Amniotic stem cell (primary cell): ENCODE measurements at places on chromosomes 16 and 17.
A peak's percentile ranks its signal among the peaks of the same experiment; 100 is the strongest.

GRCh38 chr16:253833-254232 lies 19.2 kb downstream of the FAM234A start:
- no peak for DNase-seq

- DNase-seq = no peak
Observed at GRCh38 chr17:1766382-1767135, 4.7 kb downstream of the SERPINF1 start.

- no peak for DNase-seq
Observed at GRCh38 chr17:58969612-58970011, 137.1 kb downstream of the TRIM37 start.

DNA sequence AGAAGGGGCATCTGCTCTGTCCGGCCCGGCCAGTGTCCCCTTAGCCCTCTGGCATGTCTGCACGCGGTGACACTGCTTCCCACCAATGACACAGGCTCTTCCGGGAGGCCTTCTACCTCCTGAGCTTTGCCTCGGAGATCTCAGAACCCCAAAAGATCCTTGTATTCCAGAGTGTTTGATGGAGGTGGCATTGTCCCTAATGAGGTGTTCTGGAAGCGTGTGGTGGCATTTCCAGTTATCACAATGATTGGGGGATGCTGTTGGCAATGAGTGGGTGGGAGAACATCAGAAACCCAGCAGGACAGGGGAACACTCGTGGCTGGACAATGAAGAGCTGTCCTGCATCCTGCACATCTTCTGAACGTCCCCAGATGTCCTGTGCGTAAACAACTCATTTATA lies 198.0 kb downstream of the XYLT1 start:
- DNase-seq = no peak

- peak; percentile 33 for DNase-seq
Observed at GRCh38 chr16:85028685-85029407, 1.3 kb downstream of the KIAA0513 start.

DNA sequence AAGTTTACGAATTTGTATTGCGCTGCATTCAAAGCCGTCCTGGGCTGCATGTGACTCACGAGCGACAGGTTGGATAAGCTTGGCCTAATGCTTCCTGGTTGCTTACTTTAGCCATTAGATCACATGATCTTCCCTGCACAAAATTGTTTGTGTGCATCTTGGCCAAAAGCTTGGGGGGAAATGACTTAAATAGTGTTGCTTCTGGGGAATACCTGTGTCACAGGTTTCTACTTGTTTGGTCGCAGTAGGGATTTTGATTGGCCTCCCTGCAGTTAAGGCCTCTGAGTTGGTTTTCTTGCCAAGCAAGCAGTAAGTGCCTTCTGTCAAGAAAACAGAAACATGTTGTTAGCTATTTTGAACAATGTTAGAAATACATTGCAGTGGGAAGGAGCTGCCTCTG lies 39.6 kb upstream of the DUSP14 start:
- DNase-seq = no peak

GRCh38 chr17:74951680-74952421 lies 16.2 kb downstream of the OTOP3 start:
- no peak for DNase-seq

DNA sequence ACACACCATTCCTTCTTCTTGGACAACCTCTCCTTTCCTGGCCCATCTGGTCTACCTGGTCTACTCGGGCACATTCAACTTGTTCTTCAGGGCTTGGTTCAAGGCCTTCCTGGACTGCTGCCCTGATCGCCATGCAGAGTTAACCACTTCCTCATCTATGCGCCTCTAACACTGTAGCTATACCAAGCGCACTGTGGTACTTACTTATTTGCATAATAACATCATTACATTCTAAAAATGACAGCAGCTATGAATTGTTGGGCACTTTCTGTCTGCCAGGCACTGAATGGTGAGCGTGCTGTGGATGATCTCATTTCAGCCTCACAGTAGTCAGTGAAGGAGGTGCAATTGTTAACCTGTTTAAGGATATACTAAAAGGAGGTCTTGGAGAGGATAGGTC lies 66.9 kb upstream of the SDK2 start:
- no peak for DNase-seq

DNA sequence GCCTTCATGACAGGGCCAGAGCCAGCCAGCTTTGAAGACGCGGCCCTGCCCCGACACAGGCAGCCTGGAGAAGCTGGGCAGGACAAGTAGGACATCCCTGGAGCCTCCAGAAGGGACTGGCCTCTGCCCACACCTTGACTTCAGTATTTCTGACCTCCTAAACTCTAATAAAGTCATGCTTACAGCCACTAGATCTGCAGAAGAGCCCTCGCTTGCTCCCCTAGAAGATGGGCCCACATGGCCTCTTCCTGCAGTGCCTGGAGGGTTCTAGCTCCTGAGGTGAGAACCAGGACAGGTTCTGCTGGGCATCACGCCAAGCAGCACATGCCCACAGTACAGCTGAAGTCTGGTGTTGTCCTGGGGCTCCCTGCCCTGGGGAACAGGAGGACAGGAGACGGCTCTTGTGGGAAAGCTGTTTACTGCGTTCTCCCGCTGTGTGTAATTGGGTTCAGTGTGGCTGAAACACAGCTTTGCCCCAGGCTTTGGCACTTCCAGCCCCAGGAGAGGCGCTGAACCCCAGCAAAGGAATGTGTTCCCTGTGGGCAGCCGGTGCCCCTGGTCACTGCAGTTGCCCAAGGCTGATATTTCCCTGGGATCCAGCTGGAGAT lies 2.6 kb downstream of the APRT start:
- DNase-seq = no peak

- no peak for DNase-seq
Observed at GRCh38 chr17:59456923-59457615, 108.3 kb upstream of the DHX40 start.

DNA sequence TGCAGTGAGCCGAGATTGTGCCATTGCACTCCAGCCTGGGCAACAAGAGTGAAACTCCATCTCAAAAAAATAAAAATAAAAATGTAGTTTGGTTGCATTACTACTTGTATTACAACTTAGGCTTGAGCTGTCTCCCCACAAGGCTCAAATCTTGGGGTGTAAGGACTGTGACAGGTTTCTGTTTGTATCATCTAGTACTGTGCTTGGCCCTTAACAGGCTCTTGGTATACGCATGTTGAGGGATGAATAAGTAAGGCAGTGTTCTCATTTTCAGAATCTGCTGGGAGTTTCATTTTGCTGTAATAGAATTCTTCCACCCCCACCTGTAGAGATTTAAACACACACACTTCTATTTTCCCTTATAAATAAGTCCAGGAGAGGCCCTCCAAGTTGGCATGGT lies 289.4 kb upstream of the EEF2KMT start:
- DNase-seq = no peak

GRCh38 chr17:79987935-79988184 lies 47.8 kb downstream of the TBC1D16 start:
- no peak for DNase-seq

GRCh38 chr17:78267253-78268073 lies 36.0 kb downstream of the TMEM235 start:
- DNase-seq = no peak

DNA sequence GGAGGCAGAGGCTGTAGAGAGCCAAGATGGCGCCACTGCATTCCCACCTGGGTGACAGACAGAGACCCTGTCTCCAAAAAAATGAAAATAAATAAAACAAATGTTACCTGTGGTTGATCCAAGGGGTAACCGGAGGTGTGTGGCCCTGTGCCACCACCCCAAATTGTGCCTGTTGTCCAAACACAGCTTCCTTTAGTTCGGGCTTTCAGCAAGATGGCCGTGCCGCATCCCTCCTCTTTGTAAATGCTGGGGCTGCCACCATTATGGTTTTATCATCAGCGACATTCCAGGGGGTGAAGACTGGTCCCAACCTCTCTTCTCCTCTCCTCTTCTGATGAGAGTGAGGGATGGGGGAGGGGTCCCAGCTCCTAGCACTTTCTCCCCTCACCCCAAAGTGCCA lies at the start of gene C16orf92:
Gene C16orf92, plus strand, starts transcription at position 312 of the 400 bp plus-strand sequence. CDS start 143 bp downstream, outside the sequence.
- DNase-seq = no peak

DNA sequence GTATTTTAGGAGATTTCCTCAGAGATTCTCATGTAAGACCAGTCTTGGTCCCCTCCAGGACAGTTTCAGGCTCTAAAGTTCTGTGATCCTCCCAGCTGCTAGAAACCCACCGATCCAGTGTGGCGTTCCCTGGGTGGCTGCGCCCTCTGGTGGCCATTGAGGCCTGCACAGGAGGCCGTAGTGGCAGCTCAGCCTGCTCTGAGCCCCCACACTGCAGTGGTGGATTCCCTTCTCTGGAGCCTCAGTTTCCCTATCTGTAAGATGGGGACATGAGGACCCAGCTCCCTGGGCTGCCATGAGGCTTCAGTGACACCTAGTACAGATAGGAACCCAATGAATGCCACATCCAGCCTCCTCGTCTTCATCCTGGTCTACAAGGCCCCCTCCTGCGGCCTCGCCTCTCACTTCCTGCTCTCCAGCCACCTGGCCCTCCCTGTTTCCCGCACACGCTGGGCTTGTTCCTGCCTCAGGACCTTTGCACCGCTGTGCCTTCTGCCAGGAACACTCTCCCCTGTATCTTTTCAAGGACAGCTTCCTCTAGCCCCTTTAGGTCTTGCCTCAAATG lies 16.5 kb downstream of the CCDC102A start:
- peak; percentile 45 for DNase-seq

- no peak for DNase-seq
Observed at GRCh38 chr16:71426880-71427615, 14.8 kb downstream of the TLE7 start.

- DNase-seq = no peak
Observed at GRCh38 chr17:17034026-17034425, 8.2 kb upstream of the MPRIP start.

DNA sequence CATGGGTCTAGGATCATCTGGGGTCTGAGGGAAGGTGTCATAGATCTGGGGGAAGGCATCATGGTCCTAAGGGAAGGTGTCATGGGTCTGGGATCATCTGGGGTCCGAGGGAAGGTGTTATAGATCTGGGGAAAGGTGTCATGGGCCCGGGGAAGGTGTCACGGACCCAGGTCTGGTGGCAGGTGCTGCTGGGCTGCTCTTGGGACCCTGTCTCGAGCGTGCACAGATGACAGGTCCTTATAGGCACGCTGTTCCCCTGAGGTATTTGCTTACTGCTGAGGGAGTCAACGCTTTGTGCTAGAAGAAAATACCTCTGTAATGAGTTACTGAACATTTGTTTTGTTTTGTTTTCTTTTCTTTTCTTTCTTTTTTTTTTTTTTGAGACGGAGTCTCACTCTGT lies 1.4 kb downstream of the RAB40C start:
- no peak for DNase-seq

DNA sequence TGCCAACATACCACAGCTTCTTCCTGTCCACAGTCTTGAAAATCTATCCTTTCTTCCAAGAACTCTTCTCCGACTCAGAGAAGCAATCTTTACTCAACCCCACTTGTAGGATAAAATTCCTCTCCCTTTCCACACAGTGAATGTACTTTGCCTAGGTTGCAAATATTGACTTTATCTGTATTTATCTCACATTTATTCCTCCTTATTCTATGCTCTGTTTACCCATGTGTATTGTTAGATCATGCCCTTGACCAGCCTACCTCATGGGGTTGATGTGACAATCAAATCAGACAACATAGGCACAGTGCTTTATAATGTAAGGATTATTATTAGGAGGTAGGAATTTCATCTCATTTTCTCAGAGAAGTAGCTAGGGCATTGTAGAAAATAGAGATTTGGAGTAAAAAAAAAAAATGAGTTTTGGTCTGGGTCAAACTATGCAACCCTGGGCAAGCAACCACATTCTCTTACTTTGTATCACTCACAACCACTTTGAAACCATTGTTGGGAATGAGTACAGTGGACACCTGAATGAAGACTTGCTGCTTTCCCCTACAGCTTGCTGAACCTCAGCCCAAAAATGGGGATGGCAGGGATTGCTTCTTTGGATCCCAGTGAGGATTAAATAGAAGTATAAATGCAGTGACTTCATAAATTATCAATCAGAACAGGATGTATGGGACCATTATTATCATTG lies 9.1 kb upstream of the SLC35B1 start:
- no peak for DNase-seq

DNA sequence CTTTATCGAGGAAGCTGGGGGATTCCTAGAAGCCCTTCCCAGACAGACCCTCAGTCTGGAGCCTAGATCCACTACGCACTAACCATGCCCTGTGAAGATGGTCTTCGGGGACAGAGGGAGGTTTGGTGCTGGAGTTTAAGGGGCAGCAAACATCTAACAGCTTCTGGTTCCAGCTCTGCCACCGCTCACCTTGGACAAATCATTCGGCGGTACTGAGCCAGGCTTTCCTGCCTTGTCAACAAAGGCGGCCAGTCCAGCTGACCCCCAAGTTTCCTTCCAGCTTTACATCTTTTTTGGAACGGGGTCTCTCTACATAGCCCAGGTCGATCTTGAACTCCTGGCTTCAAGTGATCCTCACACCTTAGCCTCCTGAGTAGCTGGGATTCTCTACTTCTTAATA lies 369 bp upstream of the GJD3 start:
- DNase-seq = no peak

DNA sequence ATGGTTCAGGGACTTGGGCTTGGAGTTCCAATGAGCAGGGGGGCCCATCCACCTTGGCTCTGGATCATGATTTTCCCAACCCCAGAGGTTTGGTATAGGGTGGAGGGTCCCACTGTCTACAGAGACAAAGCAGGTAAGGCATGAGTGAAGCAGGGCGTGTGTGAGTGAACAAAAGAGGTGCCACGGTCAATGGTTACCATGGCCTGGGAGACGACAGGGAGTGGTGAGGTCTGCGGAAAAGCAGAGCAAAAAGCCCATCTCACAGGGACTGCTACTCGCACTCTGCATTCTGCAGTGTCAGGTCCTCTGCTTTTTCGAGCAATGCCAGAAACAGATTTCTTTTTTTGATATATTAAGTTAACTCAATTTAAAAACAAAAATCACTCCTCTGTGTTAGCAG lies 24.6 kb downstream of the MYH11 start:
- DNase-seq = no peak

GRCh38 chr17:42682722-42683403 lies 532 bp downstream of the CNTNAP1 start:
- peak; percentile 37 for DNase-seq

DNA sequence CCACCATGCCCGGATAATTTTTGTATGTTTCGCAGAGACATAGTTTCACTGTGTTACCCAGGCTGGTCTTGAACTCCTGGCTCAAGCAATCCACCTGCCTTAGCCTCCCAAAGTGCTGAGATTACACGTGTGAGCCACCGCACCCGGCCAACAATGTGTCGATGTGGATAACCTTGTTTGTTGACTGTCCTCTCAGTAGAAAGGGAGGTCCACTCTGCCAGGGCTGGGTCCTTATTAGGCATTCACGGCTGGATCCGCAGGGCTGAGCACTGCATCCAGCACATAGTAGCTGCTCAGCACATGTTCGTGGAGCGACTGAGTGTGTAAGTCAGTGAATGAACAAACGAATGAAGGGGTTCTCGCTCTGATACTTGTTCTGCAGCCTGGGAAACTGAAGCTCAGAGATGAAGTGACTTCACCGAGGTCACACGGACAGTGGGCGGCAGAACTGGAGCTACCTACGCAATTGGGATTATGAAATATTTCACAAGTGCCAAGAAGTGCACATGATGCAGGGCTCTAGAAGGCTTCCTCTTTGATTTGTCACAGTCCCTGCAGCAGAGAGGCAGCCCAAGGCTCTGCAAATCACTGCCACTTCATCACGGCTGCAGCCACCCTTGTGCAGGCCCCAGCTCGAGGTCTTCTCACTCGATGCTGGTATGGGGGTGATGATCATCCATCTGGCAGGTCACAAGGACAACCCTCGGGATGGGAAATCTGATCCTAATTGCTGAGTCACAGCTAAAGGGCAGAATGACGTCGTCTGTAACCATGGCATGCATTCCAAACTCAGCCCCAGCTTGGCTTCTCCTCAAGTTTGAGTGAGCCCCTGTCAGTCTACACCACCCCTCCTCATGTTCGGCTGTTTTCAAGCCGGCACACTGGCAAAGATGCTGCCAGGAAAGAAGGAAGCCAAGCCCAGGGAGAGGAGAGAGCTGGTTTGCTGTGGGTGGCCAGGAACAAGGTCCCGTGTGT lies 28.0 kb upstream of the SNN start:
- peak; percentile 96 for DNase-seq
